ENCODE measurements at places on chromosomes 1 and 21. TPM values are rescaled to one million over a fixed set of nuclear protein-coding genes. Genes with fewer than 3 reads are reported as not detected.

SRM gene
- 78.9 TPM for total RNA-seq

CCDC181 gene
- total RNA-seq, result 2.2 TPM

LCE1E gene
- total RNA-seq, result not detected

CYP2J2 gene
- 1.0 TPM for total RNA-seq

PALMD gene
- 1.1 TPM for total RNA-seq

GCSAML gene
- not detected for total RNA-seq

RGS16 gene
- total RNA-seq, result 0.39 TPM

PRDM16 gene
- 0.65 TPM for total RNA-seq

MSH4 gene
- total RNA-seq, result not detected
